CD4-positive, alpha-beta T cell treated with Interleukin-17A for 1 hour (primary cell): ENCODE measurements at places on chromosomes 12 and 14.

DNA sequence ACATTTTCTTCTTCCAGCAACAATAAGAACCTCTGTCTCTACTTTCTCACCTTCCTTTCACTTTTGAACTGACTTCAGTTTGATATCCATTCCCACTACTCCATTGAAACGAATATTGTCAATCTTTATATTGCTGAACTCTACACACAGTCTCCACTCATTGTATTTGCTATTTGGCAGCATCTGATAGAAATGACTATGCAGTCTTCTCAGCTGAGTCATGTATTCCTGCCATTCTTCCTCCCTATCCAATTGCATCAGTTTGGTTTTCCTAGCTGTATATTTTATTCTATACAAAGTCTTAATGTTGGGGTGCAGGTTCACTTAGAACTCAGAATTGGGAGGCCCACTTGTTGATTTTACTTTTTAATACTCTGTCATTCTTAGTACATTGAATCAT is 107.5 kb upstream of the CPNE8 start:
- no peak for DNase-seq

DNA sequence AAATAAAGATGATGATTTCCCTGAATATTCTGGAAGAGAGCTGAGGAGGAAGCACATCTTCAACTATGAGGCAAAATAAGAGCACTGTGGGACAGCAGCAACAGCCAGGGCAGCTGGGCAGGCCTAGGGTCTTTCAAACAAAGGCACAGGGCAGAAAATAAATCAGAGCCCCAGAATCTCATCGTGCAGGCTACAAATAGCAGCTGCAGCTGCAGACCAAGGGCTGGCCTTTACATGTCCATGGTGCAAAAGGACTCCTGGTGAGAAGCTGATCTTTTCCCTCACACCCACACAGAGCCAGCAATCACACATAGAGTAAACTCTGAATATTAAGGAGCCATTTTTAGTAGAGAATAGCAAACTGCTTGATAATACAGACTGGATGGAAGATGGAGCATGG is 13.6 kb upstream of the MYBPC1 start:
- no peak for DNase-seq

GRCh38 chr14:32594766-32595165 is 265.7 kb downstream of the AKAP6 start:
- no peak for DNase-seq

DNA sequence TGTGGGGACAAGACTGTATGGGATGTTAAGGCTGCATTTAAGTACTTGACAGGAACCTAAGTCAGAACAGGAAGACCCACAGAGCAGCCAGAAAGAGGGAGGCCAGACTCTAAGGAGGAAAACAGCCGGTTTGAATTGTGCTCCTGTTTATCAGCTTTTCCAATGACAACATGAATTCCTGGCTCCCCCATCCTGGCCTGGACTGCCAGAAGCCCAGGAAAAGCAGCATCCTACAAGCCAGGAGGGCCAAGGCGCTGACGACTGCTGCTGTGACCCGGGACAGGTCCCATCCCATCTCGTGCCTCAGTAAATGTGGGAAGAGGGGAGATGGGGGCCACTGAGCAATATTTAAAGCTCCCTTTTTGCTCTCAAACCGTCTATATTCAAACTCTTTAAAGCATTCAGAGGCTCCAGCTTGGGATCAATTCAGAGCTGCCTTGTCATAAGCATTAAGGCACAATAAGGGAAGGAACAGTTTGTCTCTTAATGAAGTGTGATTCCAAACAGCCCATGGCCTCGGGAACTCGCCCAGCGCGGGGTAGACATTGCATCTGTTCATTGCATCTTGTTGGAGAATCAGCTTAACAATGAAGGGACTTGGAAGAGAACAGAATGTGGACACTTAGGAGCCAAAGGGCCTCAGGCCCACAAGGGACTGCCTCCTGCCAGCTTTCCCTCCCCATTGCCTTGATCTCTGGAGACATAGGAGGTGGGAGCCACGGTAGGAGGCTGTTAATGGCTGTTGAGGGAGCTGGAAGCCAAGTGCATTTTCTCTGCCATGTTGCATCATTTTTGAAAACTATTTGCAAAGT is 49.6 kb downstream of the CMKLR1 start:
- no peak for DNase-seq

DNA sequence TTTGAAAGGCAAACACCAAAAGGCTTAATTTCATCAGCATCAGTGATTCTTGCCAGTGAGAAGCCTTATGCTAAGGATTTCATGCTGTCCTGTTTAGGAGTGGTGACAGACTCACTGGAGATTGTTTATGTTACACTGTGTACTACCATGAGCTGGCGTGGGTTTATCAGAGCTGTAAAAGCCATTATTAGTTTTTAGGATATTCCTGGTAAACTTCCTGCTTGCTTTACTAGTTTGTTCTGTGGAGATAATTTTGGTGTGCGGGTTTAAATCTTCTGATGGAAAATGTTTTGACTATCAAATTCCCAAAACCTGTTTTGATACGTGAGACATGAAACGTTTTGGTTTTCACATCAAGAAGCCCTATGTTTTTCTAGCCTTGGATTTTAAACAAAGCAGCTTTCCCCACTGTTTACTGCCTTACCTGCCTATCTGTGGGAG is 15.2 kb downstream of the PPFIBP1 start:
- no peak for DNase-seq

GRCh38 chr12:90978117-90978770 is 23.3 kb upstream of the CCER1 start:
- DNase-seq, result peak; percentile 14

DNA sequence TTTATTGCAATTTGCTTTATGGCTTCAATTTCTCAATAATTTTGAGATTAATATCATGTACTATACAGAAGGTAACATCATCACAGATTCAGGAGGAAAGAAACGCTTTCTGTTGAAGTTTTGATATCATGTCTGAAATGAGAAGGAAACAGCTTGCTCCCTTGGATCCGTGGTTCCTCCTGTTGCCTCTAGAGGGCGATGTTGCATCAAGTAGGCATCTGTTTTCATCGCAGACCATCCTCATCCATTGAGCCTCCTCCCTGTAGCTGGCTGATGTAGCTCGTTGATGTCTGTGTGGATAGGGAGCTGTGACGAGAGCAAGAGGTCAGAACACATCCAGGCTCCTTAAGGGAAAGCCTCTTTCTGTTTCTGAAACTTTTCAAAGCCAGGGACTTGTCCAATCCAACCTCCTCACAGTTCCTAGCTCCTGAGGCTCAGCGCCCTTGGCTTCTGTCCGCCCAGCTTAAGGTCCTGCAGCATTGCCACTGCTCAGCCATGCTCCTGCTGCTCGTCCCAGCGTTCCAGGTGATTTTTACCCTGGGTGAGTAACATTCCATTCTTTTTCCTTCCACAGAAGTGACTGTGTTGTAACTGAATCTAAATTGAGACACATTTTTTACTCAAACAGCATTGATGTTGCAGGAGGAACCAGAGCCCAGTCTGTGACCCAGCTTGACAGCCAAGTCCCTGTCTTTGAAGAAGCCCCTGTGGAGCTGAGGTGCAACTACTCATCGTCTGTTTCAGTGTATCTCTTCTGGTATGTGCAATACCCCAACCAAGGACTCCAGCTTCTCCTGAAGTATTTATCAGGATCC is 304.8 kb upstream of the OR4E1 start:
- peak; percentile 72 for DNase-seq

DNA sequence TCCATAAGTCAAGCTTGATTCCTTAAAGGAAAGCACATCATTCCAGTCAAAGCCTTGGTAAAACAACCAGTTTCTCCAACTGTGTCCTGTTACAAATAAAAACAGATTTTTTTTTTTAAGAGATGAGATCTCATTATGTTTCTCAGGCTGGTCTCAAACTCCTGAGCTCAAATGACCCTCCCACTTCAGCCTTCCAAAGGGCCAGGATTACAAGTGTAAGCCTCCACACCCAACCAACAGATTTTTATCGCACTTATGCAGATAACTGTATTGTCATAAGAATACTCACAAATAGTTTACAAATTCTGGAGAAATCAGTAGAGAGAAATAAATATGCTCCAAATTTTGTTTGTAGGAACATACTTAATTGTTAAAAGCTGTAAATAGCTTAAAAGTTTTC is 56.2 kb upstream of the SLC2A13 start:
- DNase-seq, result no peak

DNA sequence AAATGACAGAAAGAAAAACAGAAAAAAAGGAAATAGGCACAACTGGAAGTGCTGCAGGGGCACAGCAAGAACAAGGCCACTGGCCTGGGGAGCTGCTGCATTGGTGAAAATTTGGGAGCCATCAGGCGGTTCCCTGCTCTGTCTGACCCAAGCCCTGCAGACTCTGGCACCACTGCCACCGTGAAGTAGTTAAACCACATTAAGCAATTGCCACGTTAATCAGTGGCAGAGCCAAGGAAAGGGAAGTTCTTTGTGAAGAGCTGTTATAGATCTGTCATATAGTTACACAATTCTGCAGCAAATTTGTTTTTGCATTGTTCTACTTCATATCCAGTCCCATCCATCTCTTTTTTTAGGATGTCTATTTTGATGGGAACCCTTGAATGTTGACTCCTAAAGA is 915.3 kb downstream of the FSCB start:
- no peak for DNase-seq

GRCh38 chr14:100103250-100104005 is 38.2 kb downstream of the EVL start:
- DNase-seq, result no peak

DNA sequence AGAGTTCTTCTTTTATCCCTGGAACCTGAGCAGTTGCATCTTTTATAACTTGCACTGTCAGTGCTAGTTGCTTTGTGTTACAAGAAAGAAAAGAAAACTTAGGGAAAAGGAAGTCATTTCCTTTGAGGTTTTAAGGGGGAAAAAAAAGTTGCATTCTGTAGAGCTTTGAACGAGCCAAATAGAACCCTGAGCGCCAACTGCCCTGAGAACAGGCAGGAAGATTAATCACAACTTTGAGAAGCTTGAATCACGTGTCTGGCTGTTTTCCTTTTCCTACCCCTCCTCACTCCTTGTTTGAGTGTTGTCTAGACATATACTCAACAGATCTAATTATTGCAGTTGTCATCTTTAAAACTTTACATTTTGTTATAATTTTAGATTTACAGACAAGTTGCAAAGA is 12.5 kb downstream of the PCNX1 start:
- DNase-seq, result no peak

- no peak for DNase-seq
Measured at GRCh38 chr12:99059824-99060511, 414.9 kb downstream of the APAF1 start.

- no peak for DNase-seq
Measured at GRCh38 chr12:46926526-46926925, 100.7 kb upstream of the SLC38A4 start.

- DNase-seq, result no peak
Measured at GRCh38 chr14:92625213-92625612, 111.6 kb downstream of the RIN3 start.

- no peak for DNase-seq
Measured at GRCh38 chr14:34605461-34605860, 24.5 kb downstream of the SNX6 start.

DNA sequence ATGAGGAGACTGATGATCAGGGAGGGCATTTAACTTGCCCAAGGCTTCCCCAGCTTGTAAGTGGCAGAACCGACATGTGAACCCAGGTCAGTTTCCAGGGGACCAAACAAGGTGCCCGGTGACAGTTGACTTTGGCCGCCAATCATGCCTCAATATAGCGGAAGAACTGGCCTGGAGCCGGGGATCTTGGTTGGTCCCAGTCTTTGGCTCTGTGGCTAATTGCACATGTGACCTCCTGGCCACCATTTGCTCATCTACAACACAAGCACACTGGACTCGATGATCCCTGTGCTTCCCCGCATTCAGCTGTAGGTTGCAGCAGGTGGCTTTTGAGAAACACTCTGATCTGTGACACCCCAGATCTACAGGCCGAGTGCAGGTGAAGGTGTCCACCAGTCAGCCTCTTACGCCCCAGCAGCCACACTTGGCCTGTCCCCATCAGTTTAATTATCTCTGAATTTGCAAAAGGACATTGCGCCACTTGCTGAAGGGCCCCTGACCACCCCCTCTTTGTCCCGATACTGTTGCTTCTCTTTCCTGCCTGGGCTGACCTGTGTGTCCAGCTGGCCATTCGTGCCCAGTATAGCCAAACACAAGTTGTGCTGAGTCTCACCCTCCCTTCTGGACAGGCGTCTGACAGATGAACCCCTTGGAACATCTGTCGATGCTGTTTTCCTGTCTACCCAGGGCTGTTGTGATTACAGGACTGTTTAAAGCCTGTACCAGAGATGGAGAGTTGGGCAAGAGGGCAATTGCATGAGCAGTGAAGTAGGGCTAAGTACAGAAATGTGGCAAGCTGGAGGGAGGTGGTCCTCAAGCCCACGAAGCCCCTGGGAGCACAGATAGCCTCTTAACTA is 14.1 kb downstream of the ACACB start:
- no peak for DNase-seq

DNA sequence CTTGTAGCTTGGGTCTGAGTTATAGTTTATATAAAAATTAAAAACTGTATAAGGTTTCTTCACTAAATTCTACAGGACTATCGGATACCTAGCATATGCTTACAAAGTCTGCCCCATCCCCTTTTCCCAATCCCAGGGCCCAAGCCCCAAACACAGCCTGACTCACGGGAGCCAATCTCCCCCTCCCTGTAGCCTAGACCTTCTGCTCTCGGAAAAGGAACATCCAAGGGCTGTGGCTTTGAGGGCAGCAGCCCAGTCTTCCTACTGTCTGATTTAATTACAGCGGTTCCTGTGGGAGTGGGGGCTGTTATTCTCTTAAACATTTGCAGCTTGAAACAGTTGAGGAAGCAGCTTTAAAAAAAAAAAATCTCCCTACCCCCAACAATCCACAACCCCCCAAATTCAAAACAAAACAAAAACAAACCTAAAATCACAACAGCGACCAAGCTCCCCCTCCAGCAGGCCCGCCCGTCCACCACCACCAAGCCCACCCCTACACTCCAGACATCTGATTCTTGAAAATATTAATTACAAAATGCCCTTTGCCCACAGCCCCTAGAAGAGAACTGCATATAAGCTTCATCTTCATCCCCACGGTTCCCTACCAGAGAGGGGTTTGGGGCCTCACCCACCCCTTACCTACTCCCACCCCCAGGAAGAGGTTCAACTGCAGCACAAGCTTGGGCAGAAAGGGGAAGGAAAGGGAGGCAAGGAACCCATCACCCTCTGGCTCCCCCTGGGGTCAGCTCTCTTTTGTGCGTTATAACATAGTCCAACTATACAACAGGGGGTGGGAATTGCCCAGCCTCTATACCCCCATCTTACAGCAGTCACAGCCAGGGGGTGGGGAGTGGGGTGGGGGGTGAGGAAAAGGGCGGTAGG is 1.1 kb upstream of the PRKAG1 start:
- peak; percentile 70 for DNase-seq

- DNase-seq, result no peak
Measured at GRCh38 chr12:3122841-3123678, 45.9 kb downstream of the TSPAN9 start.

GRCh38 chr12:74719447-74719846 is 181.8 kb downstream of the ATXN7L3B start:
- DNase-seq, result no peak

GRCh38 chr12:98639491-98639890 is 5.1 kb downstream of the IKBIP start:
- no peak for DNase-seq
